Upper lobe of left lung (tissue), 6 donors: ENCODE measurements at places on chromosomes 1 and 21.

DNA sequence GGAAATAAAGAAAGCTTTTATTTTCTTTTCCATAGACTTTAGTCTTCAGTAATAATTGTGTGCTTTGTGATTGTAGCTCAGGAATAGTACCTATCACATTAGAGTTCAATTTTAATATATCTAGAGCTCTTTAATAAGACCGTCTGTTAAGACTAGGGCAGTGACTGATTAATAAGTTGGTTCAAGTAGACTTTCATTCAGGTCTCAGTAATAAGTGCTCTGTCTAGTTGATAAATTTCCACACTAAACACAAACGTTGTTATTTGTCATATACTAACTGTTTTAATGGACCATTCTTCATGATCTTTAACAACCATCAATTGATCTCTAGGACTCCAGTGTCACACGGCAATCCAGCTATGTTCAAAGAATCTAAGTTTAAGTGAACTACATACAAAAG, 474.5 kb upstream of the ADGRL2 start:
- DNase-seq, result no peak

DNA sequence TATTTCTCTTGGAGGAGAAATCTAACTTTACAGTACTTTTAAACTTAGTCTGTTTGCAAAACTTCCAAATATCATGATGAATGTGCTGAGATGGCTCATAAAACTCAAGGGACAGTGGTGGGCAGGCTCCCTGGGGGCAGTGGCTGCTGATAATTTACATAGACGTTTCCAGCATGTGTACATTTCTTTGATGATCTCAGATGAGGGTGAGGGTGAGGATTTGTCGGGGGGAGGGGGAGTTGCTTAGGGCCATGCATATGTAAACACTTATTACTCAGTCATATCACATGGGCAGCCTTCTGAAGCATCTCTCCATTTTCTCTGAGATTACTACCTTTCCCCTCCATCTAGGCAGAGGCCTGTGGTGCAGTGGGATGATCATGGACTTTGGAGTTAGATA, 152.9 kb upstream of the HMGB4 start:
- no peak for DNase-seq

GRCh38 chr1:22285549-22286396, 142.9 kb upstream of the WNT4 start:
- DNase-seq, result peak; percentile 83

DNA sequence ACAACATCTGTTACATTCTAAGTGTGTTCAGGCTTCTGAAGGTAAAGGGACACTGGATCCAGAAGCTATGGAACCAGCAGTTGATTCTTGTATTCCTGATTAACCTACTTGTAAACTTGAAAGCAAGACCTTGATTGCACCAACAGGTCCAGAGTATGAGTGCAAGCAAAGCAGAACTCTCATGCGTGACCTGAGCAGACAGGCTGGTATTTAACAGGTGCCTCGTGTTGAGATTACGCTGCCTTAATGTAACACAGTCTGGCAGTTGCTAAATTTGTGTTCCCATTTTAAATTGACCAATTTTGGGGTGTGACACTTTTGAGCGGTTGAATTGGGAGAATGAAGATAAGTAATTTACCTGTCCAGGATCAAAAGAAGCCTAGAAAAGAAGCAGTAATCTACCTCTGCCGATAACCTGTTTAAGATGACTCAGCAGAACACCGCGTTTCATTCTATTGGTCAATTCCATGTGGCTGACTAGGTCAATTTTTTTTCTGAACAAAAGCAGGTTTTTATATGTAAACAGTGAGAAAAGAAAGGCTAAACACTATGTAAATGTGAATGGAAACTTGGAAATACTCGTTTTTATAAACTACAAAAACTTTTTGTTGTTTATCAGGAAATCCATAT, 147.6 kb downstream of the DYRK1A start:
- DNase-seq, result no peak

- DNase-seq, result peak; percentile 47
Observed at GRCh38 chr1:162389971-162390370, 8.4 kb downstream of the C1orf226 start.

DNA sequence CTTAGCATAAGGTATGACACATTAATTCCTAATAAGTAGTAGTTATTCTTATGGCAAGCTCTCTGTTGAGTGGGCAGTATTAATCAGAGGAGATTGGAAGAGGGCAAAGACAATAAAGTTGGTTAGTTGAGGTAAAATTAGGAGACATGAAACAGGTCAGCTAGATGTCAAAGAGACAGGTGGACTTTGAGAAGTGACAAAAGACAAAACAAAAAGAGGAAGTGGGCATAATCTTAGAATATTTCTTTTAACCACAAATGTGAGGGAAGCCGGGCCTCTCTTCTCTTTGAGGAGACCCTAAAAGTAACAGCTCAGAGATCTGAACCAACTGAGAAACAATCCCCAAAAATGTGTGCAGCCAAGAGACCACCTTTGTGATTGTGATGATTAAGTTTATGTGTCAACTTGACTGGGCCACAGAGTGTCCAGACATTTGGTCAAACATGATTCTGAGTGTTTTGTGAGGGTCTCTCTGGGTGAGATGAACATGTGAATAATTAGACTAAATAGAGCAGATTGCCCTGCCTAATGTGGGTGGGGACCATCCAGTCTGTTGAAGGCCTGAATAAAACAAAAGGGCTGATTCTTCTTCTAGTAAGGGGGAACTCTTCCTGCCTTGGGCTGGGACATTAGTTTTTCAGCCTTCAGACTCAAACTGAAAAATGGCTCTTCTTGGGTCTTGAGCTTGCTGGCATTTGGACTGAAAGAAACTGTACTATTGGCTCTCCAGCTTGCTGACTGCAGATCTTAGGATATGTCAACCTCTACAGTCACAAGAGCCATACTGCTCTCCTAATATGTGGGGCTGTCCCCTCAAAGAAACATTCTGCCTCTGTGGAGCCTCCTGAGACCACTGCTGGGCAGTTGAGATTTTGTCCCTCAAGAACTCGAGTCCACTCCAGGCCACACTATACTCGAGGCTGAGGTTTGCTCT, 40.0 kb downstream of the FCRL5 start:
- DNase-seq, result no peak

DNA sequence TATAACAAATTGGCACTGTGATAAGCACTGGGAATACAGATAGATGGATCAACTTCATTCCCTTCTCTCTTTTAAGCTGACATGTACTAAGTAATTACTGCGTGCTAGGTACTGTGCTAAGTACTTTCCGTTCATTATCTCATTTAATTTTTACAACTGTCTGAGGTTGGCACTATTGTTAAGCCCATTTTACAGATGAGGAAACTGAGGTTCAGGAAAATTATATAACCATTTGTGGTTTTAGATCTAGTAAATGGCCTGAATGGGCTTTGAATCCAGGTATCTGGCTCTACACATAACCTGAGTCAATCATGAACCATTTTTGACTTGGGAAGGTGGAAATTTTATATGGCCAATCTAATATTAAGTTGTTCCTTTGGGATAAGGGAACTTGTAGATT, 3.6 kb upstream of the HMGCS2 start:
- DNase-seq, result no peak

- peak; percentile 97 for DNase-seq
Observed at GRCh38 chr1:109984456-109985246, at the start of gene AHCYL1. Gene AHCYL1, plus strand, starts transcription at chr1:109984765. Its CDS starts 288 bp downstream, at chr1:109985053.

DNA sequence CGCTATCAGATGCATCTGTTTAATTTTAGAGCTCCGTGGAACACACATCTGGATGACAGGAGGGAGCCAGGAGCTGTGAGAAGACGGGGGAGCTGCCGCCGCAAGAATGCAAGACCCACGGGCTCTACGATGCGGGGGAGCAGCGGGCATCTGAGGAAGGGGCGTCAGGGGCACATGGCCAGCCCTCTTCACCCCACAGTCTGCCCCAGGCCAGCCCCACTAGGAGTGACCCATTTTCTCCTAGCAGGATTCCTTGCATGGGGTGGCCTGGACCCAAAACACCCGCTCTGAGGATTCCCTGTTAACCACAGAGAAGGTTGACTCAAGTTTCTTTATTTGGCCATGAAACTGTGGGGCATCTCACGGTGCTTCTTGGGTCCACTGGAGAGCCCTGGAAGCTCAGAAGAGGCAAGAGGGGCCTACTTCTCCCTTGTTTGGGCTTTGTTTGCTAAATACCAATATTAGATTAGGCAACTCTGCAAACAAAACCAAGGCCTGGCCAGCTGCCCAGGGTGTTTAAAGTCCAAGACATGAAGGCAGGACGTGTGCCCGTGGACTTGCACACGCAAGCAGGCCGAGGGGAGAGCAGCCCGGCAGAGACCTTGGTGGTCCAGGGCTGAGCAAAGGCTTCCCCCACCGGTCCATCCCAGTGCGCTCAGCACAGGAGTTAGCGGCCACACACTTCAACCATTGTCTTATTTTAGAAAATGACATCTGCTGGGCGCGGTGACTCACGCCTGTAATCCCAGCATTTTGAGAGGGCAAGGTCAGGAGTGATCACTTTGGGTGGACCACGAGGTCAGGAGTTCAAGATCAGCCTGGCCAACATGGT, 89.8 kb downstream of the DHRS3 start:
- DNase-seq, result peak; percentile 93

- no peak for DNase-seq
Observed at GRCh38 chr1:73644198-73644597, 553.8 kb downstream of the LRRIQ3 start.

- DNase-seq, result no peak
Observed at GRCh38 chr1:10608690-10609089, 133.9 kb downstream of the PEX14 start.

GRCh38 chr1:222610728-222611127, 7.2 kb upstream of the MIA3 start:
- no peak for DNase-seq

DNA sequence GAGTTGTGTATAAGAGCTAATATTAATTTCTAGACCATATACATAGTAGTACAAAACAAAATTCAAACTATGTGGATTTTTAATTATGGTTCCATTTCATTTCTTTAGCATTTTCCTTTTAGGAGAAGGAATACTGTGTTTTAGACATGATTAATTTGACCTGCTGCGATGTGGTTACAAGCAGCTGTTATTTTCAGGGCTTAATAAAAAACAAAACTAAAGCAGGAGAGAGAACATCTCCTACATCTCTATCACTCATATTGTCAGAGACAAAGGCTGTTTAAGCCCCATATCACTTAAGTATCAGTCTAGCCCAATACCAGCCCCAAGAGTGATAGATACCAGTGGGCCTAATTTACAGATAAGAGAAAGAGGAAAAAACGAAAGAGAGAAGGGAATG, 47.6 kb downstream of the ILDR2 start:
- no peak for DNase-seq

- DNase-seq, result peak; percentile 89
Observed at GRCh38 chr1:116122955-116123757, 12.0 kb downstream of the MAB21L3 start.

DNA sequence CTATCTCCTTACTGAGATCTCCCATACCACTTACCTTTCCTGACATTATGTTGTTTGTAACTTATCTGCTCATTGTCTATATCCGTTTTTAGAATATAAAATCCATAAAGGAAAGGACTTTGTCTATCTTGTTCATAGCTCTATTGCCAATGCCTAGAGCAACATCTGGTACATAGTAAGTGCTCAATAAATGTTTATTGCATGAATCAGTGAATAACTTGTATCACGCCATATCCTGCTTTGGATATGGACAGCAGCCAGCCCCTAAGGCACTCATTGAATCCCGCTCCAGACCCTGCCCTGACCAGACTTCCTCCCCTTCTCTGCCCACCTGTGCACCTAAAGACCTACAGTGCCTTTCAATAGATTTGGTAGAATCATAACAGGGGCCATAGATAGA, 298.1 kb upstream of the PLXNA2 start:
- no peak for DNase-seq

DNA sequence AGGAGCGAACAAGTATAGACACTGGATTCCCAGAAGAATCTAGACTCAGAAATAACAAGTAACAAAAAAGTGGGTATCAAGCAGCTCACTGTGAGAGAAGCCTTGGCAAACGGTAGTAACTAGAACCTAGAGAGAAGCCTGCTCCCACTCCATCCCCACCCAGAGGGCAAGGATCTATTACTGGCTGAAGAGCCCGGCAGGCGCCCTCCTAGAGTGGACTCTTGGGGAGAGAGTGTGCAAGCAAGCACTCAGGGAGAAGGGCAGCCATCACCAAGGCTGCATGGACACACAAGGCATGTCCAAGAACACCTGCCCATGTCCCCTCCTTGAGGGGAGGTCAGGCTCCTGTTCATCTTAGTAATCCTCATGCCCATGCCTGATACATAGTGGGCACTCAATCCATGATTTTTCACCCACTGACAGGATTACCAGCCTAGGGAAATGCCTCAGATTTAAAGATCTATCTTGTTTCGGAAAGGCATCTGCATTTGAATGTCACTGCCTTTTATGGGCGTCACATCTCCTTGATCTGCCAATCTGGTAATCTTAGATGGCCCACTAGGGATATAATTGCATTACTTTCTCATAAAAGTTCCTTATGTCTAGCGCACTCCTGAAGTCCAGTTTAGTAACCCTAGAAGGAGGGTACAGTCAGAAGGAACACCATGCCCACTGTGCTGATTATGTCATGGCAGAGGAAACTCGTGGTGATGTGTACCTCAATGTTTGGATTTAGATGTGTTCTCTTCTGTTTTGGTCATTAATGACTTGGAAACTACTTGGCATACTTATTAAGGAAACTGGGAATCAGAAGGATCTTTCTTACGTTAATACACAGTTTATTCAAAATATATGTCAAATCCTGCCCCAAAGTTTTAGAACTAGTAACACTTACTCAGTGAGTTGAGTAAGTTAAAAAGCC, 14.4 kb downstream of the CNN3 start:
- no peak for DNase-seq

- DNase-seq, result no peak
Observed at GRCh38 chr1:97157991-97158390, 436.4 kb downstream of the PTBP2 start.

GRCh38 chr1:94962409-94963265, 35.7 kb upstream of the CNN3 start:
- DNase-seq, result no peak

DNA sequence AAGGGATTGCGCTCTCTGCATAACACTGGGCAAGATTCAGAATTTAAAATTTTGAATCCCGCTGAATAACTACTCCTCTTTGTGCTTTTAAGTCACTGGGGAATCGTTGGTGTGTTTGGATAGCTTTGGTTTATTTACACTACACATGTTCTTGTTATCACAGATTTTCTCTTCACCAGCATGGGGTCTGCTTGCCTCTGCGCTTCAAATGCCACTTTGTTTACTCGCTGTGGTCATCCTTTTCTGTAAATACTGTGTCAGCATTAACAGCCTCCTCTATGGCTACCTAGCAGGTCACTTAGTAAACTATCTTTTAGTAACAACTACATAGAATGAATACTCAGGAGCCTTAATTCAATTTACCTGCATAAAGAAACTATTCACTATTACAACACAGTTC, 14.4 kb upstream of the KCNH1 start:
- no peak for DNase-seq

DNA sequence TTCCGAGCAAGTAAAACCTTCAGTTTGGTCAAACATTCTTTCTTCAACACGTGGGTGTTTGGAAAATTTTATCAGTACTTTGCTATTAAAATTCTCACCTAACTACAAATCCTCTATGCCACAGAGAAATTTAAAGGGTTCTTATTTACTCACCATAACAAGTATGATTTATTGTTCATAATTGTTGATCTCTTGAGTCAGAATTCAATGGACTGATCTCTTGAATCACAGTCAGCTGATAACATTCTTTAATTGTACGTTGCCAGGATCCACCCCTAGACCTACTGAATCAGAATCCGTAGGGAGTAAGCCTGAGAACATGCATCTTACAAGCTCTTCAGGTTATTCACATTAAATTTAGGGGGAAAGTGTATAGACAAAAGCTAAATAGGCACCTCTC, 51.2 kb downstream of the DIPK1A start:
- no peak for DNase-seq

- DNase-seq, result no peak
Observed at GRCh38 chr1:17189632-17189990, 15.3 kb upstream of the PADI1 start.

GRCh38 chr1:22139066-22139594, 3.8 kb downstream of the WNT4 start:
- DNase-seq, result no peak
